ENCODE measurements at places on chromosomes 4 and X.

GRCh38 chrX:65647801-65648200 is 19.7 kb upstream of the MSN start:
- DNase-seq, result no peak

DNA sequence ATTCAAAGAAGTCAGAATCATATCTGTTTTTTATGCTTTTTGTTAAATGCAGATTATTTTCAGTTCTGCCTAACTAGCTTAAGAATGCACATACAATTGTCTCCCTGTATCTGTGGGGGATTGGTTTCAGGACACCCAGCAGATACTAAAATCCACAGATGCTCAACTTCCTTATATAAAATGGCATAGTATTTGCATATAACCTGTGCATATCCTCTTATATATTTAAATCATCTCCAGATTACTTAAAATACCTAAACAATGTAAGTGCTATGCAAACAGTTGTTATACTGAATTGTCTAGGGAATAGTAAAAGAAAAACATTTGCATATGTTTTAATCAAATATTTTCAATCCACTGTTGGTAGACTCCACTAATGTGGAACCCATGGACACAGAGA is 279.4 kb downstream of the TMA16 start:
- no peak for DNase-seq

GRCh38 chr4:80077639-80078038 is 4.6 kb upstream of the ANTXR2 start:
- DNase-seq, result no peak

GRCh38 chr4:146643812-146644401 is 5.2 kb downstream of the POU4F2 start:
- no peak for DNase-seq

DNA sequence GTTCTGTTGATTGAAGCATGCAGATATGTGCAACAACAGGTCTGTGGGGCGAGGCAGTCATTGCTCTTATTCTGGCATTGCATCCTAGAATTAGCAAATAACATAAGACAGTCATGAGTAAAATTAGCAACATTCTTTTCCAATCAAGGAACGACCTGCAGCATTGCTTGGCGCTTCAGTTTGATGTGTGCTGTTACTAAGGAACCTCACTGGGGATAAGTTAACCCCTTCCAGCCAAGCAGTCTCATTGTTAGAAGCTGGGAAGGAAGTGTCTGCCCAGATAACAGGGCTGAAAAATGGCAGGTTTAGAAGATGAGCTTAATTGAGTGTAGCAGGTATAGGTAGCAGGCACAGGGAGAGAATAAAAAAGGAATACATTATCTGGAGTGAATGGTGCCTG is 55.4 kb downstream of the RBM46 start:
- DNase-seq, result no peak

DNA sequence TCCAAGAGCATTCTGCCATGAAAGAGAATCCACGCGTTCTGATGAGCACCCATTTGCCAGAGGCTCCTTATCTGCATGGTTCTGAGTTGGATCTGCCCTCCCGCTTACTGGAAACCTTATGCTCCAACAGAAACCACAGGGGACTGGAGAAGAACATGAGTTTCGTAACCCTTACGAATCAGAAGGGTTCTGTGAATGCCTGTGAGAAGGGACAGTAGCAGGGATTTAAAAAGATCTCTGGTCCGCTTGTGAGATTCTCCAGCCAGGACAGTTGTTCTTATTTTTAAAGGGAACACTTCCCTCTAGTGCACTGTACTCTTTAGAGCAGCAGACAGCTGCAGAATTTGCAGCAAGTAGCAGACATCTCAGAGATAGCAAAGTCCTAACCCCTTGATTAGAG is 22.5 kb upstream of the CENPU start:
- DNase-seq, result no peak

DNA sequence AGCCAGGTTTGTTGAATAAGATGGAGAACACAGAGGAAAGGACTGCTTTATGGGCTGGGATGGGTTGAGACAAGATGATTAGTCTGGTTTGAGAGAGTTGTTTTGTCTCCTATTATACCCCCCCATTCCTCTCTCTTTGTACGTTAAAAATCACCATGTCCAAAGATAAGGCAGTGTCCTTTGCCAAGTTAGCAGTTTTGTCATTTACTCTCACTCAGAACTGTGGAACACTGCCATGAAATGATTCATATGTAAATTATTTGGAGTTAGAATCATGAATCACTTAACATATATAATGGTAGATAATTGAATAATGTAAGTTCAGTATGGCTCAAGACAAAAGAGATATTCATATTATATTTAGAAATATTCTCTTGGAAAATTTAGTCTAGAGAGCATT is 151.3 kb downstream of the DCLK2 start:
- no peak for DNase-seq

All from stimulated activated CD4-positive, alpha-beta T cell treated with anti-CD3 and anti-CD28 coated beads, Interleukin-1b, Interleukin-23, amount 100 ng/mL, for 4 hours (primary cell).